ENCODE measurements at places on chromosomes 4 and X. TPM values are rescaled to one million over a fixed set of nuclear protein-coding genes. Genes with fewer than 3 reads are reported as not detected.

The ATP5ME gene
- total RNA-seq: 39.3 TPM

The FAM47A gene
- not detected for total RNA-seq

The CT47B1 gene
- total RNA-seq: not detected

The TCEAL2 gene
- 0.52 TPM for total RNA-seq

The NDST3 gene
- total RNA-seq: under 0.01 TPM

The ABCG2 gene
- total RNA-seq: 0.10 TPM

The DCAF12L2 gene
- total RNA-seq: not detected

The WWC2 gene
- 4.3 TPM for total RNA-seq

The IL15 gene
- total RNA-seq: 6.5 TPM

The SLC2A9 gene
- 5.0 TPM for total RNA-seq

The ARR3 gene
- total RNA-seq: not detected

The ASB5 gene
- not detected for total RNA-seq

The FAM149A gene
- 0.42 TPM for total RNA-seq

The APELA gene
- total RNA-seq: not detected

The TCEAL7 gene
- 0.21 TPM for total RNA-seq

The HTN3 gene
- total RNA-seq: not detected

The SMC1A gene
- total RNA-seq: 27.6 TPM

The NKX3-2 gene
- not detected for total RNA-seq

The AMOT gene
- total RNA-seq: 0.52 TPM

The VCX3B gene
- not detected for total RNA-seq

The C4orf17 gene
- not detected for total RNA-seq

The HMX1 gene
- total RNA-seq: not detected

The PF4V1 gene
- total RNA-seq: 17.6 TPM

The GAGE2A gene
- not detected for total RNA-seq

The HHIP gene
- total RNA-seq: not detected

The KLHL13 gene
- 0.63 TPM for total RNA-seq

The LRCH2 gene
- not detected for total RNA-seq

The F11 gene
- not detected for total RNA-seq

The CLDN22 gene
- not detected for total RNA-seq

The NUDT10 gene
- 0.31 TPM for total RNA-seq

The UGT2B7 gene
- not detected for total RNA-seq

The NPNT gene
- total RNA-seq: not detected

The AR gene
- 0.10 TPM for total RNA-seq

The SEC31A gene
- total RNA-seq: 186 TPM

The FAM236C gene
- not detected for total RNA-seq

The SLC39A8 gene
- total RNA-seq: 26.3 TPM

The CXCL10 gene
- 0.42 TPM for total RNA-seq

The EVC2 gene
- 0.73 TPM for total RNA-seq

Measured in mononuclear cell (primary cell).